ENCODE measurements at places on chromosomes 2 and 18.

- DNase-seq, result no peak
Measured at GRCh38 chr2:226524381-226524843, 275.2 kb downstream of the IRS1 start.

GRCh38 chr2:156430236-156430979 is 5.8 kb upstream of the GPD2 start:
- DNase-seq, result no peak

- DNase-seq, result no peak
Measured at GRCh38 chr18:8933714-8934284, 168.7 kb upstream of the NDUFV2 start.

GRCh38 chr2:209236377-209236776 is 187.5 kb upstream of the MAP2 start:
- no peak for DNase-seq

- DNase-seq, result no peak
Measured at GRCh38 chr2:211494536-211494935, 938.1 kb downstream of the CPS1 start.

- DNase-seq, result no peak
Measured at GRCh38 chr2:233961905-233962304, 44.7 kb downstream of the TRPM8 start.

GRCh38 chr2:30260941-30261340 is 29.6 kb downstream of the LBH start:
- DNase-seq, result no peak

DNA sequence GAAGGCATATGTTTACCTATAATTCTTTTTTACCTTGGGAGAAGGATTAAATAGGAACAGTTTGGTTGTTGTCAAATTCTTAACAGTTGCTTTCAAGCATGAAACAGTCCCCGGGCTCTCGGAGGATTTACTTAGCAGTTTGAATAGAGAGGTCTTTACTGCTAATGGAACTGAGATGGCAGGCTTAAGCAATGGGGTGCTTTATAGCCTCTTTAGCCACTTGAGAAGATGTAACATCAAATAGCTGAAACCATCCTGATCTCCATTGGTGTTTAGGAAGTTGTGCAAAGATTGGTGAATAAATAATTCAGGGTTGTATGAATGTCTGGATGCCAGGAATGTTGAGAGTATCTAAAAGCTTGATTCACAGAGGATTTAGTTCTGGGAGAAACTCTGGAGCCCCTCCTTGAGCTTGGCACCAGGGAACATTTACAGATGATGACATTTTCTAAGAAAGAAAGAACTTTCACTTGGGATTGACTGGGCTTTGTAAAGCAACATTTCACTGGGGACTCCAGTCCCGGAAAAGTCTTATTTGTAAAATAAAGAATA is 51.9 kb downstream of the PTPRM start:
- no peak for DNase-seq

DNA sequence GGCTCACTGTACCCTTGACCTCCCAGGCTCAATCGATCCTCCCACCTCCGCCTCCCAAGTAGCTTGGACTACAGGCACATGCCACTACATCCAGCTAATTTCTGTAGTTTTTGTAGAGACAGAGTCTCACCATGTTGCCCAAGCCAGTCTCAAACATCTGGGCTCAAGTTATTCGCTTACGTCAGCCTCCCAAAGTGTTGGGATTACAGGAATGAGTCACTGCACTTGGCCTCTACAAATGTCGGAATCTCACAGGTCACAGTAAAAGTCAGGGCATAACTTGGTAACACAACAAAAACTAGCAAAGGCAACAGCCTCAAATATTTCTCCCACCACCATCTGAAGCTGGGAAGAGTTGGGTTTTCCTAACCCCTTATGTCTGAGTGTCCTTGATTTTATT is 25.3 kb downstream of the SCG2 start:
- DNase-seq, result no peak

DNA sequence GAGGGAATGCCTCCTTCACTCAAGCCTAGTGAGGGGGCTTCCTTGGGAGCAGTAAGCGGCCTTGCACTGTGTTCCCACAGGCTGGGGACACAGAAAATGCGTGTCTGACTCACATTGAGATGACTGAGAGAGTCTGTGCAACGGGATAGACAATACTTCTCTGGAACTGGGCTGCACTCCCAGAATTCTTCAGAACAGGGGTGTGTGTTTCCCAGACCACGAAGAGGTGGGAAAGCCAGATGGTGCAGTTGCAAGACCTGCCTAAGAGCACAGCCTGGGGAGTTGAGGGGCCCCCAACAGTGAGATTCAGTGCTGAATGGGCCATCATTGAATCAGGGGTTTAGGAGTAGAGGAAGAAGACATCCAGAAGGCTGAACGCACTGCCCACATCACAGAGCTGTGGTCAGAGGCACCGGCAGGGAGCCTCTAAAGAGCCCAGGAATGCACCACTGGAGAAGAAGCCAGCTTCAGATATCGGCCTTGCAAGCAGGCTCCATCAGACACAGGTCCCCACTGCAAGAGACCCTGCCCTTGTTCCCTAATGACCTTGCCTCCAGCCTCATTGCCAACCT is 36.6 kb upstream of the MRPL19 start:
- DNase-seq, result no peak

DNA sequence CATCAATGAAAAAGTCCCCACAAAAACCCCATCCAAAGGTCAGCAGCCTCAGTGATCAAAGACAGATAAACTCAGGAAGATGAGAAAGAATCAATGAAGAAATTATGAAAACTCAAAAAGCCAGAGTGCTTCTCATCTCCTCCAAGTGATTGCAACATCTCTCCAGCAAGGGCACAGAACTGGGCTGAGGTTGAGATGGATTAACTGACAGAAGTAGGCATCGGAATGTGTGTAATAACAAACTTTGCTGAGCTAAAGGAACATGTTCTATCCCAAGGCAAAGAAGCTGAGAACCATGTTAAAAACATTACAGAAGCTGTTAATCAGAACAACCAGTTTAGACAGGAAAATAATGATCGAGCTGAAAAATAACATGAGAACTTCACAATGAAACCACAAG is 442.8 kb upstream of the SYT4 start:
- no peak for DNase-seq

DNA sequence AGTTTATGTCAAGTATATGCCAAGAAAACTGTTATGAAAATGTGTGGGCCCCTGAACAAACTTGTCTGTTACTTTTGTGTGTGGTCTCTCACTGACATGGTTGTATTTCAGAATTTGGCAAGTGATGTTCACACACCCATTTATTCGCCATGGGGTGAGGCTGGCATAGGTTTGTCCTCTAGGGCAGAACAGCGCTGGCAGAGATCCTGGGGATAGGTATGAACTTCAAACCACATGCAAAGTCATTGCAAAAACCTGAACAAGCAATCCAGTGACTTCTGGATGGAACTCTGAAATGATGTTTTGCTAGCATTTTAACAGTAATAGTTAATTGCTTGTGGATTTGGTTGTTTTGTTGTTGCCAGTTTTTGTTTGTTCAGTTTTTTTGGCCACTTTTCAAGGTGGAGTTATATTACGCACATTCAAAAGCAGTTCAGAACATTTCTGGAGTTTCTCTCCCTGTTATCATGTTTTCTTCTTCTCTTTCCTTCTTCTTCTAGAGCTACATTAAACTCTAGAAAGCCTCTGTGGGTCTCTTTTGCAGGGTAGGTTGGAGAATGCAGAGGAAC is 78.5 kb downstream of the MDH1 start:
- DNase-seq, result no peak

DNA sequence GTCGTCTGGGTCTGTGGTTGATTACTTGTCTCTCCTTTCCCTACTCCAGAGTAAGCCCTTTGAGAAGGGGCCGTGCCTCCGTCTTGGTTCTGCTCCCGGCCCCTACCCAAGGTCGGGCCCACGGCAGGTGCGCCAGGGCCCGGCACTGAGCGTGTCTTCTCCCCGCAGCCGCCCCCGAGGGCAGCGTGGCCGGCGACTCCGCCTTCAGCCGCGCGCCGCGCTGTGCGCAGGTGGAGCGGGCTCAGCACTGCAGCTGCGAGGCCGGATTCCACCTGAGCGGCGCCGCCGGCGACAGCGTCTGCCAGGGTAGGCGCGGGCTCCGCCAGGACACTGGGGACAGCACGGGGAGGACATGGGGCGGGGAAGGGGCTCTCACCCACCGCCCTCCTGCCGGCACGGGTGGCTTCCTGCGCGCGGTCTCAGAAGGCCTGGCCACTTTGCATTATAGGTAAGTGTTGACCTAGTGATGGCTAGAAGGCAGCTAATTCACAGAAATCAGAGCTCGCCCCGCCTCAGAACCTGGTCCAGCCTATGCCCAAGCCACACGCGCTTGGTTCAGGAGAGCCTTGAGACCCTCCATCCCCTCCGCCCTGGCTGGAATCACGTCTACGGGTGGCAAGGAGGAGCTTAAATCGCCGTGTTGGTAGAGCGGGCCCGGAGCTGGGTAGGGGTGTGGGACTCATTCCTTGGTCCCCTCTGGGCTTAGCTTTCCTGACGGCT is 43.5 kb downstream of the FBLN7 start:
- no peak for DNase-seq

- DNase-seq, result no peak
Measured at GRCh38 chr2:223758131-223758840, 79.1 kb downstream of the AP1S3 start.

DNA sequence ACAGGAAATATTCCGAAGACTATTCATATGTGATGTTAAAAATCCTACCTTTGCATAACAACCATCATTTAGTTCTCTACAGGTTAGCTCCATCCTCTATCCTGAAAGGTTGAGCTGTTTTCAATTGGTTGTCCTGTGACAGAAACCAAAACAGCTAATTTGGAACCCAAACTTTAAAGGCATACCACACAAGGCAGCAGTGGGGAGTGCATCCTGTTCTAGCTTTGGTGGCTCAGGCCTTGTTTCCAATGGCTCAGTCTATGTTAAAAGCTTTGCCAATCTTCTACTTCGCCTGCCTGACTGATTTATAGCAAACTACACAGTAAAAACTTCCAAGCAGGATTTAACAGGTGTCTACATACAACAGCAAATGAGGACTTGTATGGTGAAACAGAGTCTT is 3.2 kb downstream of the CD226 start:
- no peak for DNase-seq

Measured in Right ventricle myocardium inferior (tissue), 1 donor.